ENCODE measurements at places on chromosomes 16 and 17.
A peak's percentile ranks its signal among the peaks of the same experiment; 100 is the strongest.

- no peak for DNase-seq
Measured at GRCh38 chr17:76405967-76406647, 21.7 kb downstream of the SPHK1 start.

DNA sequence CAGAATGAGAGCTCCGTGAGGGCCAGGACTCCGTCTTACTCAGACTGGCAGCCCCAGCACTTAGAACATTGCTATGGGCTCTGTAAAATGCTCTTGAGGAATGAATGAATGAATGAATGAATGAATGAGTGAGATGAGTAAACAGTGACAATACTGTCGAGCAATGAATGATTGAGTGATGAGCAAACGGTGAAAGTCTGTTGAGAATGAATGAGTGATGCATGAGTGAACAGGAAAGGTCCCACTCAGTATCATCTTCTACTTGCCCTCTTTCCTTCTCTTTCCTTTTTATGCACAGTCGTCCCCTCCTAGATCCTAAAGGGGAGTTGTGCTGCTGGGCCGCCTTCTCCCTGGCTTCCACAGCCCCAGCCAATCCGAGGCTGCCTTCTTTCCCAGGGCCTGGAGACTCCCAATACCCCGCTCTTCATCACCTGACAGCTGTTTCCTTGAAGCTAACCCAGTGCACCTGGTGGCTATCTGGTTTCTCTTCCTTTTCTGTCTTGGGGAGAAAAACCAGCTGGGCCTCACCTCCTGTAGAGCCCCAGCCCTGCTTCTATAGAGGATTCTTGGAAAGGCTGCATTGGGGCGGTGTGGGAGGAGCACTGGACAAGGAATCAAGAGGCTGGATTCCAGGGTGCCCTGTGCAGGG is 32.7 kb upstream of the CACNG1 start:
- no peak for DNase-seq

- DNase-seq, result no peak
Measured at GRCh38 chr17:38709104-38709820, 4.2 kb downstream of the MLLT6 start.

- no peak for DNase-seq
Measured at GRCh38 chr17:68518063-68518815, 6.0 kb downstream of the PRKAR1A start.

DNA sequence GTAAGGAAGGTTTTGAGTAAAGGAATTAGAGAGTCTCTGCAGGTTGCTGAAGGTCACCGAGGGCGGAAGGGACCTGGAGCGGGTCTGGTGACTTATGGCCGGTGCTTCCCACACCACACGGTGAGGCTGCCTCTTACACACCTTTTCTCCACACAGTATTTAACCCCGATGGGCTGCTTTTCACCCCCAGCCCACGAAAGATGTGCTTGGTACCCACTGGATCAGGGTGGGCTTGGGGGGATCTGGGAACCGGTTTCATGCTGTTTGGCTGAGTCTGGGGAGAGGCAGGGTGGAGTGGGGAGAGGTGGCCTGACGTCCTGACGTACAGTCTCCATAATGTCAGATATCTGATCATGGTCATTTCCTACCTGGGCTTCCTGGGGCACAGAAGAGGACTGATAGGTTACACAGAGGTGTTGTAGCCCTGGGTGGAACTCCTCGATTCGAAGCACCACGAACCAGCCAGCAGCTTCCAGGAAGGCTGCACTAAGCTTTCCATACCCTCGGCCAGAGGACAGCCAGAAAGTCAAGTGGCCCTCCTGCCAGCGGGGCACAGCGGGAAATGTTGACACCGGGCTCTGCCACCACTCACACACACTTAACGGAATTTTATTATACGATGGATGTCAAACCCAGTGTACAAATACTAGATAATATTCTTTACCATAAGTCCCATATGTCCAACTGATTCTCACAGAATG is 34.0 kb downstream of the OR1D5 start:
- DNase-seq, result no peak

DNA sequence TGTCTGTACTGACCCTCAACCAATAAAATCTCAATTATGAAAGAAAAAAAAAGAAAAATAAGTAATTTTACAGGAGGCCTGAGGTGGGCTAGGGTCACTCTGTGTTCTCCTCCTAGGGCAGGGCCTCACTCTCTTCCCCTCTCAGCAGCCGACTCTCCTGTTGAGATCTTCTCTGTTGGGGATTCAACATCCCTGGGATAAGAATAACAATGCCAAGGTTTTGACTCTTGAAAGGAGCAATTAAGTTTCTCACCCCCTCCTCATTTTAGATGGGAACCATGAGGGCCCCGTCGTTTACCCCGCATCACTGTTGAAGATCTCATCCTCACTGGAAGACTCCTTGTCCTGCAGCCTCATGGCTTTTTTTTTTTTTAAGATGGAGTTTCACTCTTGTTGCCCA is 21.5 kb upstream of the BRCA1 start:
- DNase-seq, result no peak

DNA sequence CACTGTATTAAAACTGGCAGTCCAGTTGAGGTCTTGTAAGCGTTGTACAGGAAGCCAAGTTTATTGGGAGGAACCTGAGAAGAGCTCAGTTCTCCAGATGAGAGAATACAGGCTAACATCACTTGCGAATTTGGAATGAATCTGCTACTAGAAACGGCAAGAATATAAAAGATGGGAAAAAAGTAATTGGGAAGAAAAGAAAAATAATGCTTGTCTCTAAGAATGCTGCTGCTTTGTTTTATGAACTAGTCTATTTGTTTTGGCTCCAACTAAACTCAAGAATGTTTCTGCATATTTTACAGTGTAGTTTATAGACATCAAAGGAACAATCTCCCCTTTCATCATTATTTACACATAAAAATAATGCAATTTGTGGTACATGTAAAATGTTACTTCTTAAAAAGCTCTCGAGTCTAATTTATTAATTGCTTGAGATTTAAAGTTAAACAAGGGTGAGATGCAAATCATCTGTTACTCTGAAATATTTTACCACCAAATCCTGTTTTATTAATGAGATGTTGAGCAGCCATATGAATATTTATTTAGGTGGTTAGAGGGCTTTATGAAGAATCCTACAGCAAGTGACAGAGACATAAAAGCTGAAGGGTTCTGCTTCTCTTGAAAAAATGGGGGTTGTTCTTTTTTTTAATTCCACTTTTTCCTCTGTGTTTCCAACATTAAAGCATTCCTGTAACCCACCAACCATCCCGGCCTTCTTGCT is 162.1 kb upstream of the AXIN2 start:
- DNase-seq, result no peak

DNA sequence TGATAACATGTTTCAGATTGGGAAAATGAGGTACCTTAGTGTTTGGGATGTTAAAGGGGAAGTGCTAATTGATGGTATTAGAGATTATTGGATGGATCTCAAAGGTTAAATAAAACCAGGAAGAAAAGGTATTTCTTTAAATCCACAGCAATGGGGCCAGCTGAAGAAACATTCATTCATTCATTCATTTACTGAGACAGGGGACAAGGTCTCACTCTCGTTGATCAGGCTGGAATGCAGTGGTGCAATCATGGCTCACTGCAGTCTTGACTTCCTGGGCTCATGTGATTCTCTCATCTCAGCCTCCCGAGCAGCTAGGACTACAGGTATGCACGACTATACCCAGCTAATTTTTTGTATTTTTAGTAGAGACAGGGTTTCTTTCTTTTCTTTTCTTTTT is 19.8 kb downstream of the EARS2 start:
- DNase-seq, result no peak

DNA sequence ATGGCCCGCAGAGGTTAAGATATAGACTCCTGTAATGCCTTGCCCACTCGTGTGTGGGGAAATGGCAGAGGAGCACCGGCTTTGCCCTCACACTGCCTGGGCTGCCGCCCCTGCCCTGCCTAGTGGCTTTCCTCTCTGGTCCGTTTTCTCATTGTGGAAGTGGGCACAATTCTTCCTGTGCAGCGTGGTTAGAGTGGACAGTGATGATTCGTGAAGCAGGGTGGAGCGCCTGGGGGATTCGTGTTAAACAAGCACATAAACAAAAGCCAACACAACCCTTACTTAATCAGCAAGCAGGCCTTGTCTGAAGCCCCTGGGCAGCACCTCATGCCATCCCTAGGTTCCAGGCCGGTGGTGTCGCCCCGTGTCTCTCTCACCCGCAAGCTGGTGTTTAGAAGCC is 269.7 kb downstream of the SEC14L1 start:
- no peak for DNase-seq

DNA sequence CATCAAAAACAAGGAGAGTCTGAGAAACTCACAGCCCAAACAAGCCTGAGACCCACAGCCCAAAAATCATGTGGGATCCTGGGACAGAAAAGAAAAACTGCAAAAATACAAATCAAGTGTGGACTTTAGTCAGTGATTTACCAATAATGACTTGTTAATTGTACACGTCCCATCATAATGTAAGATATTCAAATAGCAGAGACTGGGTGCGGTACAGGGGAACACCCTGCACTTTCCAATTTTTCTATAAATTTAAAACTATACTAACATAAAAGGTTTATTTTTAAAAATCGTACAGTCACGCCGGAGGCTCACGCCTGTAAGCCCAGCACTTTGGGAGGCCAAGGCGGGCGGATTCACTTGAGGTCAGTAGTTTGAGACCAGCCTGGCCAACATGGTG is 8.8 kb downstream of the CEP131 start:
- no peak for DNase-seq

- DNase-seq, result no peak
Measured at GRCh38 chr16:12157517-12158093, 181.1 kb downstream of the SNX29 start.

DNA sequence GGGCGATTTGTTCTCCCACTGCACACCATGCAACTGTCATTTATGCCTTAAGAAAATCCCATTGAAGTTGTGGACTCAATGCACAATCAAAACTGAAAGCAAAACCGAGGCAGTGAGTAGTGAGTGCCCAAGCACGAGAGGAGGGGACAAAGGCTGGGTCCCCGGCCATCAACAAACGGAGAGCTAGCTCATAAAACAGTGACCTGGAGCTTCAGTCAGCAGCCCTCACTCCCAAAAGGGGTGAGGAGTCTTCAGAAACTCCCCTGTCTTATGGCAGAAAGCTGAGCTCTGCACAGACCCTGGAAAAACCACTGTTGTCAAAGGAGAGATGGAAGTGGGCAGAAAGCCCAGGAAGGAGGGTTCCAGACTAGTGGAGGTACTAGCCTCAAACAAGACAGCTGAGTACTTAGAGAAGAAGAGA is 96.9 kb downstream of the ADCY9 start:
- DNase-seq, result no peak

GRCh38 chr16:11582157-11582814 is 4.4 kb downstream of the LITAF start:
- DNase-seq, result no peak

DNA sequence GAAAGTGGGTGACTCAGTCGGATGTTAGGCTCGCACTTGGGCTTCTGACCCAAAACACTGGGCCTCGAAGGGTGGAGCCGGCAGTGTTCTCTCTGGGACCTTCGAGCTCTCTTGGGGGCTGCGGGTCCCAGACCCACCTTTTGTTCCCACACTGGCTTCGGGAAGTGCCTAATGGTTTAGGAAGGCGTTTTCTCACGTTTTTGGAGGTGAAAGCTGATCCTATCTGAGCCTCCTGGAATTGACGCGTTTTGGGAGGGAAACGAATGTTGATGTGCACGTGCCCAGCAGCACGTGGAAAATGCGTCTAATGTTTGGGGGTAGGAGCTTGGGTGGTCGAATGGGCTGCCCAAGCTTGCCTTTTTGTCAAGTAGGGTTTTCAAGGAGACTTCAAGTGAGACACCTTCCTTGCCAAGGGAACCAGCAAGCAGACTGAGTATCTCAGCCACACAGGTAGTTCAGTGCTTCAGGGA is 666 bp downstream of the HGS start:
- DNase-seq, result peak; percentile 34

- DNase-seq, result peak; percentile 22
Measured at GRCh38 chr17:6421700-6422604, 13.0 kb downstream of the AIPL1 start.

- DNase-seq, result no peak
Measured at GRCh38 chr16:57693550-57693949, 1.1 kb upstream of the DRC7 start.

GRCh38 chr17:18921485-18921884 is 30.5 kb upstream of the SLC5A10 start:
- DNase-seq, result no peak
